ENCODE measurements at places on chromosomes 2 and 18.

DNA sequence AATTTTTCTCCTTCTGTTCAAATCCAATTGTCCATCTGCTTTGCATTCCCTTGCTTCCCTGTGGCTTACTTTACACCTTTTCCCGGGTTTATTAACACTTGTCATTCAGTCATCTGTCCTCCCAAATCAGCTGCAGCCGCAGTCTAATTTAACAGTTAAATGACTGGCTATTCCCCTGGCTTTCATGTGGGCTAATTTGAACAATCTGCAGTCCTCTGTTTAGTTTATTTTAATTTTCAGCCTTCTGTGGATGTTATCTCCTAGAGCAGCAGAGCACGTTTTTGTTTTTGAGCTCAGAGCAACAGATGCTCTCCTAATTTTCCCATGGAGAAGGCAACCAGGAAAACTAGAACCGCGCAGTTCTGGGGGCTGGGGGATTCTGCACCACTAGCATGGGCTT is 55.0 kb downstream of the MEP1B start:
- no peak for DNase-seq

DNA sequence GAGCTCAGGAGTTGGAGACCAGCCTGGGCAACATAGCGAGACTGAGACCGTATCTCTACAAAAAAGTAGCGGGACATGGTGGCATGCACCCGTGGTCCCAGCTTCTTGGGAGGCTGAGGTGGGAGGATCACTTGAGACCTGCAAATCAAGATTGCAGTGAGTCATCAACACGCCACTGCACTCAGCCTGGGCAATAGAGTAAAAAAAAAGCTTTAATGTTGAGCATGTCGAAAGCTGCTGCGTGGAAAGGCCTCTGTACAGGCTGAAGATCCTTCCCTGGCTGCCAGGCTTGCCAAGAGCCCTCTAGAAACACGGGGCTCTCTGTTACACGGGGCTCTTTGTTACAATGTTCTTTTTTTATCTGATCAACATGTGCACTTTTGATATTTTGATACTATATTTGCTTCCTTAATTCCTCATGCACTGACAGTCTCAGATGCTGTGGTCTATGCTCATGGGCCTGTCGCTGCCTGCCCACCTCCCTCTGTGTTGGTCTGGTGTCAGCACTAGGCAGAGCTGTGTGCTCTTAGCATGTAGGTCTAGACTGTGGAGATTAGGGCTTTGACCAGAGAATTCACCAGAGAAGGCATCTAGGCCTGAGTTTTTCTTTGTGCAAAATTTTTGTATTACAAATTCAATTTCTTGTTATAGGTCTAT is 18.7 kb downstream of the CLK1 start:
- no peak for DNase-seq

- DNase-seq, result peak; percentile 90
These were observed at the start of gene HAAO for GRCh38 chr2:42792583-42793333. TSS of gene HAAO (minus strand) at chr2:42792583. CDS start at chr2:42792536, 47 bp downstream.

GRCh38 chr2:142980246-142981068 is 103.0 kb downstream of the KYNU start:
- DNase-seq, result no peak

DNA sequence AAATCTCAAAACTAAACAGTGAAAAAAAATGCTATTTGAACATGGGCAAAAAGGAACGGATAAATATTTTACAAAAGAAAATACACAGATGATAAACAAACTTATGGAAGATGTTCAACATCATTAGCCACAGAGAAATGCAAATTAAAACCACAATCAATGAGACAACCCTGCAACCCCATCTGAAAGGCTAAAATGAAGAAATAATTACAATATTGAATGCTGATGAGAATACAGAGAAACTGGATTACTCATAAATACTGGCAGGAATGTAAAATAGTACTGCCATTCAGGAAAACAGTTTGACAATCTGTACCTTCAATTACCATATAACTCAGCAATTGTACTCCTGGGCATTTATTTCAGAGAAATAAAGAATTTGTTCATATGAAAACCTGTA is 193.1 kb upstream of the UBE2E3 start:
- DNase-seq, result no peak

- DNase-seq, result no peak
These were observed 198.5 kb downstream of the FHOD3 start for GRCh38 chr18:36496022-36496421.

DNA sequence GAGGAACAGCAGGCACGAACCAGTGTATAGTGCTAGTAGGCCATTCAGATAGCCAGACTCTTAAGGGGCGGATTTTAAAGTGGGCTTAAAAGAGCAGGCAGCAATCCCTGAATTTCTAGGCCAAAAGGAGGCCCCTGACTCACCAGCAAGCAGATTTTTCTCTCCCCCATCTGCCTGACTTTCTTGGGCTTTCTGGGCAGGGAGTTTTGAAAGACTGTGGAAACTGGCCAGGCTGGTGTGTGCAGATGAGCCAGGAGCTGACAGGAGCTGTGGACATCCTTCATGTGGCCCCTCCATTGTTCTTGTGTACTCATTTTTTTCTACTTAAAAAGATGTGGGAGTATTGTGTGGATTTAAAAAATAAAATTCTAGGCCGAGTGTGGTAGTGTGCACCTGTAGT is 59.0 kb downstream of the GLI2 start:
- no peak for DNase-seq

DNA sequence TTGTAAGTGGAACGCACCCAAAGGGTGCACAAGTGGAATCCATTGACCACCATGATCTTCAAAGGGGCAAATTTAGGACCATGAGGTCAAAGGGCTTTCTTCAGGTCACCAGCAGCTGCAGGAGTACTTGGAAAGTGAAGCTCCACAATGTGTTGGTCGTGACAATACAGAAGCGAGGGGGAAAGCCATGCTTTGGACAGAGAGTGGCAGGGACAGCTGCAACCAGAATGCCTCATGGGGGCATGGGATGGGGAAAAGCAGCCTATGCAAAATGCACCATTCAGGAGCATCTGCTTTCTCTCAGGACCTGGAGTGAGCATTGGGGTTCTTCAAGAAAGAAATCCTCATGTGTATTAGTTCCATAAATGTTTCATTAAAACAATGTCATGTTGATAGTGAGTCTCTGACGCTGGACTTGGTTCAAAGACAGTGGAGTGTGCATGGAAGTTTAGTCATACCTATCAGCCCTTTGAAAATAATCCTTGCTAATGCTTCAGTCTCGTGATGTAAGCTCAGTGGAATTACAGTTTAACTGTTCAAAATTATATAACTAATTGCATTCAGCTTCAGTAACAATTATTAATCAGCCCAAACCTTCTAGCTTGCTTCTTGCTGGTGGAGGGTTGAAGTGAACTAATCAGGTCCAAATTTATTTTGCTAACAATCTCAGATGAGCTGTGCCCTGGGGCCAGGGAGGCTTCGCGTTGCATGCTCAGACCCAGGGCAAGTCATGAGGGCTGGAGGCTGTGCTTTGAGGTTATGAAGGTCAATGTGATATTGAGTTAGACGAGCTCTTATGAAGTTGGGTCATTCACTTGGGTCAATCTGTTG is 41.6 kb downstream of the ACKR3 start:
- DNase-seq, result no peak

DNA sequence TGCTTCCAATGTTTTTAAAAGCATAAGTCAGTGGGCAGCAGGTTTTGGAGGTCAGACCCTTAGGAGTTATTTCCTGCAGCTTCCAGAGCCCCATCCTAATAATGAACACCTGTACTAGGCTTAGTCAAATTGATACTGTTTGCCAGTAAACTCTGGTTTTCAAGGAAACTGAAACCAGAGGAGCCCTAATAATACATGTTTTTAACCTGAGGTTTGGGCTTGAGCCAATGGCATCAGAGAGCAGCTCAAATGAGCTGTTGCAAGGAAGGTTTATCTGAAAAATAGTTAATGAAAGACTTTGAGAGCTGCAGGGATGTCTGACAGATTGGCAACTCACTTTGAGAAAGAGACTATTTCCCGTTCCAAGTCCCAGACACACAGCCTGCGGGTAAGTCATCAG is 54.6 kb downstream of the DCC start:
- no peak for DNase-seq

GRCh38 chr2:184644685-184645084 is 46.4 kb downstream of the ZNF804A start:
- DNase-seq, result no peak

DNA sequence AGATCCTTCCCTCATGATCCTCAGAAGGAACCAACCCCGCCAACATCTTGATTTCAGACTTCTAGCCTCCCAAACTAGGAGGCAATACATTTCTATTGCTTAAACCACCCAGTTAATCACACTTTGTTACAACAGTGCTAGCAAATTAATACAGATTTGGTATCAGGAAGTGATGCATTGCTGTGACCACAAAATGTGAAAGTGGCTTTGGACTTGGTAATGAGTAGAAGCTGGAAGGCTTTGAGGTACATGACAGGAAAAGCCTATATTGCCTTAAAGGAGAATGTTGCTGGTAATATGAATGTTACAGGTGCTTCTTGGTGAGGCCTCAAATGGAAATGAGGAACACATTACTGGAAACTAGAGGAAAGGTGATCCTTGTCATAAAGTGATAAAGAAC is 260.3 kb downstream of the SATB2 start:
- DNase-seq, result no peak

DNA sequence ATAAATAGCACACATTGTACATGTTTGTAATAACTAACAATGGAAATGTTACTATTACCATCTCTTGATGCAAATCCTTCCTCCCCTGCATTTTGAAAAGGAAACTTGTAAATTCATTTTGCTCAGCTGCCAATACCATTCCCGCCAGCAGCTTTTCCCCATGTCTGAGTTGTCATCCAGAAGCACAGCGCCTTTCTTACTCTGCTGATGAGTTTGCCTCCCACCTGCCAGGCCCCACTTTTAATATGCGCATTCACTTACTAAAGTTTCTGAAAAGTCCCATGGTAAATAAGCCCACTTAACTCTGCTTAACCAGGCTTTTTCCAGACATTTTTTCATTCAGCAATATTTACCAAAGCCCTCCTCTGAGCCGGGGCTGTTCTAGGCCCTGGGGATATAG is 3.9 kb downstream of the CHST10 start:
- peak; percentile 54 for DNase-seq

DNA sequence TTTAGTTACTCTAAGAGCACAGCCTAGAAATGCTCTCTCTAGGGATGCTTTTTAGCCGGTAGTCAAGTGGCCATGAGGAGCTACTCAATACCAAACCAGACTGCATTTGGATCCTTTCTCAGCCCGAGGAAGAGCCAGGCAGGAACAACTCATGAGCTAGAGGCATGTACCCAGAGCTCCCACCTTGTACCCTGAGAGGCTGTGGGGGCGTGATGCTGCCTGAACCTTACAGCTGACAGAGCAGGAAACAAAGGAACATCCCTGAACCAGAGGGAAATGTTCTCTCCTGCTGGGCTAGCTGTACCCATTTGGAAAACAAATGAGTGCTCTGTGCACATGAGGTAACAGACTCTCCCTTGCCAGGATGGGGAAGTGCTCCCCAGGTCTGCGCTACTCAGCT is 131.6 kb downstream of the OSR1 start:
- DNase-seq, result no peak

GRCh38 chr18:58057291-58057965 is 13.4 kb downstream of the NEDD4L start:
- DNase-seq, result no peak

- no peak for DNase-seq
These were observed 330.4 kb upstream of the FAM98A start for GRCh38 chr2:33929467-33929866.

- no peak for DNase-seq
These were observed 54.7 kb downstream of the ASAP2 start for GRCh38 chr2:9261231-9261883.

DNA sequence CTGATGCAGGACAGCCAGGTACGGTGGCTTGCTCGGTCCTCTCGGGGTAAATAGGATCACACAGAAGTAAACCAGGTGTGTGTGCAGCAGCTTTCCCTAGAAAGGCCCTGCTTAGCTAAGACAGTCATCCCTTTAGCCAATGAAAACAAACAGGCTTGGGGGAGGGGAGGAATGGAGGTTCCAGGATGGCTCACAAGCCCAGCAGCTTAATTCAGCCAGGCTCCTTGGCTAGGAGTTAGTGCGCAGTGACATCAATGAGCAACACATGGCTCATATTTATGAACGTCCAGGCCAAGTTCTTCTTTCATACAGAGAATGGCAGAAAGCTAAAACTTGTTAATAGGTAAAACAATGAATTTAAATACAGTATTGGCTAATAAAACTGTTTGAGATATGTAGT is 10.2 kb downstream of the IAH1 start:
- no peak for DNase-seq

Measured in endodermal cell (in vitro differentiated cells).